ENCODE measurements at places on chromosomes 6 and 20.

DNA sequence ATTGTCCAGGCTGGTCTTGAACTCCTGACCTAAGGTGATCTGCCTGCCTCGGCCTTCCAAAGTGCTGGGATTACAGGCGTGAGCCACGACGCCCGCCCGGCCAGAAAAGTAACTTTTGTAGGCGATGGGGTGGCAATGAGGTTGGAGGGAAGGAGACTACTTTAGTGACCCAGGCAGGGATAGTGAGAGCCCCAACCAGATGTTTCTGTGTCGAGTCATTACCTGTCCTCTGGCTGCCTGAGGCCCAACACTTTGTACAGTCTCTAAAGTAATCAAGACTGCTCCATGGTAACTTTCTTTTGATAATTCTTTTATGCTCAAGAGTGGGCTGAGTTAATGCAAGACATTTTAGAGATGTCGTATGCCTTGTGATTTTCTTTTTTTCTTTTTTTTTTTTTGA is 6.8 kb downstream of the SASH1 start:
- DNase-seq: no peak

DNA sequence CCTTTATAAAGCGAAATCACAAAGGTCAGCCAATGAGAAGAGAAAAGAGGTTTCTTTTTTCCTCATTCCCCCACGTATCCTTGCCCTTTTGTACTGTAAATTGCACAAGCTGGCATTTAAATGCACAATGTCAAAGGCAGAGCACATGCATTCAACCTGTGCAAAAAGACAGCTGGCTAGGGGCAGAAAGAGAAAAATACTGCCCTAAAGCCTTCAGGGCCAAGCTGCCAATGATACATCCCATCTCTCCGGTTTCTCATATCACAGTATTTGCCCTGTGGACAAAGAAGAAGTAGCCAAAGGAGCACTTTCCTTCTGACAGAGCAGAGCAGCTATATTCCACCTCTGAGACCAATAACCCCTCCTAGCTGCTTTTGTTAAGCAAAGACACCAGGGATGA is 219.2 kb downstream of the TRDN start:
- DNase-seq: no peak

DNA sequence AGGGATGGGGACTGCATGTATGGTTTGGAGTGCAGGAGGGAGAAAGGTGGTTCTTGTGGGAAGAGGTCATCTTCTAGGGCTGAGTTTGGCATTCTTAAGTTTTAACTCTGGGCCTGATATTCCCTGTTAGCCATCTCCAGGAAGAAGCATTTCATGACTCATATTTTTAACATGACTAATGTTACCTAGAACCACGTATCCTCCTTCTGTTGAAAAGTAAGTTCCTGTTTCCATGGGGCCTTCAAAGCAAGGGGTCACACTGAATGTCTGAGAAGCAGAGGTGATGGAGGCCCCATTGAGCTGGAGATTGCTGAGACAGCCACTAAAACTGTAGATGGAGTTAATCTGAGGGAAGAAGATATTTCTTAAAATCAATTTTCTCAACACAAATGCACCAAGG is 30.2 kb downstream of the FAM229B start:
- DNase-seq: no peak

DNA sequence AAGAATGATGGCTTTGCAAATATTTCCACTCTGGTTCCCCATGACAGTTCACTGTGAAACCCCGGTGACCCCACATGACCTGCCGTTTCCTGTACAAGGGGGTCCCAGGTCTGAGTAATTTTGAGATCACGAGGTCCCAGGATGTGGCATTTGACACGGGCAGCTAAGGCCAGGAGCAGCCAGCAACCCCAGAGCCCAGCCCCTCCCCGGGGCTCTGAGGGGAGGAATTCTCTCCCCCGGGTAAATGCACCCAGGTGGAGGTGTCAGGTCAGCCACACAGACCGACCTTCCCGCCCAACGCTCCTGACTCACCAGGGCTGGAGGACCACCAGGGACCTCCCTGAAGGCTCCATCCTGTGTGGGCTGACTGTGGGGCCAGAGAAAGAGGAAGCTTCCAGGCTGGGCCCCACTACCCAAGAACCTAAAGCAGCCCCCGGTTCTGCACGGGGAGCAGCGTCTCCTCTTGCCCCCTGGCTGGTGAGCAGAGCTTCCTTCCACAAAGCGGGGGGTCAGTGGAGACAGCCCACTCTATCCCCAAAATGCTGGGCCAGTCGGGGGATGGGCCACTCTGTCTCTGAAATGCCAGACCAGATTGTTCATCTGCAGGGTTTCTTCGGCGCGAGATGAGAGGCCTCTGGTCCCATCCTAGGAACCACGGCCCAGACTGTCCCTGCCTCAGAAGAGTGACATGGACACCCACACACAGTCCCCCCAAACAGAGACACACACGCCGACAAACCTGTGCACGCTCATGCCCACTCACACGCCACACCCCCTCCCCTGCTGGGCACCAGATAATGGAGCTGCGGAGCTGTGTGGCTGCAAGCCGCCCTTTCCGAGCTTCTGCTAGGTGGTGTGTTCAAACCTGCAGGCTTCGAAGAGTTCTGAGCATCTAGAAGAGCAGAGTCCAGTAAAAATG is 23.4 kb upstream of the SLCO4A1 start:
- no peak for DNase-seq

DNA sequence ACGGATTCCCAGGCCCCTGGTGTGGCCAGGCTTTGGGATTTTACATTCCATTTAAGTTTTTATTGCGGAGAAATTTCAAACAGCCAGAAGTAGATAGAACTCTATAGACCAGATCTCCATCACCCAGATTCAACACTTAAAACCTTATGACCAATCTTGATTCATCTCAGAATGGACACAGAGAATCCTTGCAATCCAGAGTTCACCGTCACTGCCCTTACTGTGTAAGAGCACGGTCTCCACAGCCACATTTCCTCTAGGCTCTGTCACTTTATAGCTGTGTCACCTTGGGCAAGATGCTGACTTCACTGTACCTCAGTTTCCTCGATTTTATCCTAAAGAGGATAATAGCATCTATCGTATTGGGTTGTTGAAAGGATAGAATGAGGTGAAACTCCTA is 979 bp downstream of the ZNF133 start:
- DNase-seq: no peak
